ENCODE measurements at places on chromosomes 5 and 9.

- peak; percentile 60 for DNase-seq
Observed at GRCh38 chr9:96460882-96461281, 10.9 kb downstream of the HABP4 start.

GRCh38 chr5:58497386-58497785 is 6.2 kb downstream of the GAPT start:
- DNase-seq: no peak

DNA sequence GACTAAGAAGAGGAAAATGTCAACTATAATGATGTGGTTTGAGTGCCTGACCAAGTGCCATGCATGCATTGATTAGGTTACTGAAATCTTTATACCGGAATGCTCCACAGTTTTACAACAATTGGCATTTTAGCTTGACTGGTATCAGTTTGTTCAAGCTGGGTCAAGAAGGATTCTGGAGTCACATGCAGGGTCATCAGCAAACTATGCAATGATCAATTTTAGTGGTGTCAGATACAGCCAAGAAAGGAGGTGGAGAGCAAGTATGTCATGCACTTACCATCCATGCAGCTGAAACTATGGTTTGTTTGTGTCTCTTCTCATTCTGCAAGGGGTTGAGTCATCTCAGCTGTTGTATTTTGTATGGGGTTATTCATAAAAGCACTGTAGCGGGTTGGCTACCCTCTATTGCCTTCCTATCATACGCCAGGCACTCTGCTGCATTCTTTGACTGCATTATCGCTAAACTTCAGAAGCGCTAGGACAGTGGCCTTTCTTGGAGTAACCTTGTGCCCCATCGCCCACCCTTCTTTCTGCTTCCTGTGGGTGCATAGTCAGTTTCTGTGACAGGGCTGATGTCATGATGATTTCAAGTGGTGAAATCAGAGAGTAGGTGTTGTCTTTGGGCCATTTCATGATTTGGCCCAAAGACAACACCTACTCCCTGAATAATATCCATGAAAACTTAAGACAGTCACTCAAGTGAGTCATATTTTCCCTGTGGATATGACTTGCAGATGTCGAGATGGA is 145.4 kb downstream of the MTX3 start:
- DNase-seq: peak; percentile 50

DNA sequence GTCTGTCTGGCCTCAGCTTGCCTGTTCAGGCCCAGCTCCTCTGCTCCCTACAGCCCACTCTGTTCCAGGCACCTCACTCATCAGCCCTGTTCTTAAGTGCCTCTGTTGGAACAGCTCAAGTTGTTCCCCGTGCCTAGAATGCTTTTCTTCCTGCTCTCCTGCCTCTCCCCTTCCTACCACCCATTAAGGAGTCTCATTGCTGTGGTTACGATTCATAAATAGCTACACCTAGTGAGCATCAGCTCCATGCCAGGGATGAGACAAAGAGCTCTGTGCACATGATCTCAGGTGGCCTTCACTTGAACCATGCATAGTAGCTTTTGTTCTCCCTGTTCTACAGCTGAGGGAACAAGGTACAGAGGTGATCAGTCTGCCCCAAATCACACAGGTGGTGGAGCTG is 54.3 kb downstream of the PSD2 start:
- DNase-seq: no peak

DNA sequence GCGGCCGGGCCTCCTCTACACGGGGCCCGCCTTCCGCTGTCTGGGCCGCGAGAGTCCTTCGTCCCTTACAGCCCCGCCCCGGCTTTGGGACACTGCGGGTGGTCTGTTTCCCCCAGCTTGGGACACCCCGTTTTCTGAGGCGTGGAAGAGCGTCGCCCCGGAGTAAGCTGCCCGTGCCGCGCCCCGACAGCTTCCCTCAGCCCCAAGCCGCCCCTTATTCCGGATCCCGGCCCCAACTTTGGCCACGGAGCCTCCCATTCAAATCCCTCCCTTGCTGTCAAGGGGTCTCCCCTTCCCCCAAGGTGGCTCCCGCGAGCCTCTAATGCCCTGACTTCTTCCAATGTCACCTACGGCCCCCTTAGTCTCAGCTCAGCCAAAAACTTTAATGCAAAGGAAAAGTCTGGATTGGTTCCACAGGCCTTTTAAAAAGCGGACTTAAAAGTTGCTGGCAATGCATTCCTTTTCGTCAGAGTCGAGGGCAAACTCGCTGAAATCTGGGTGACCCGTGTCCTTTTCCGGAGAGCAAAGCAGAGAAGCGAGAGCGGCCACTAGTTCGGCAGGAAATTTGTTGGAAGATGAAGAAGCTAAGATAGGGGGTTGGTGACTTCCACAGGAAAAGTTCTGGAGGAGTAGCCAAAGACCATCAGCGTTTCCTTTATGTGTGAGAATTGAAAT is 19.8 kb downstream of the EXOSC2 start:
- no peak for DNase-seq

GRCh38 chr5:22947921-22948320 is 94.8 kb upstream of the CDH12 start:
- no peak for DNase-seq

- DNase-seq: no peak
Observed at GRCh38 chr9:106106396-106106795, 412.1 kb downstream of the TMEM38B start.

GRCh38 chr9:95796029-95796428 is 79.5 kb upstream of the ERCC6L2 start:
- DNase-seq: no peak

- no peak for DNase-seq
Observed at GRCh38 chr9:27800159-27800558, 226.9 kb upstream of the C9orf72 start.

GRCh38 chr5:137212471-137212870 is 286.7 kb downstream of the SPOCK1 start:
- no peak for DNase-seq

DNA sequence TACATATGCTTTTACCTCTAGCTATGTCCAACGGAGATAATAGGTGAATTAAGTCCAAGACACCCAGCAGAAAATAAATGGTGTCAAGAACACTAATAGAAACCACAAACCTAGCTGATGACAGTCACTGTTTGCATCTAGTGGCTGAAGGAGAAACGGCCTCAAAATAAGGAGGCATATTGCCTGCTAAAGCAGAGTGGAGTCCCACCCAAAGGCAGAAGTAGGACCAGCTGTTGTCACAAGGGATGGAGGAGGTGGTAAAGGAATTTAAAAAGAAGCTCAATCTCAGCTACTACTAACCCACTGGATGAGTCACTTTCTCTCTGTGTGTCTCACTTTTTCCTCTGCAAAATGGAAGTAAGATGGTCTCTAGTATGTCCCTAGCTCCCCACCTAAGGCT is 224.3 kb downstream of the GRIA1 start:
- peak; percentile 4 for DNase-seq

GRCh38 chr9:89810431-89810830 is 205.6 kb downstream of the GADD45G start:
- DNase-seq: no peak

GRCh38 chr9:2741441-2742158 is 24.3 kb downstream of the KCNV2 start:
- no peak for DNase-seq

- DNase-seq: no peak
Observed at GRCh38 chr5:169914766-169915165, 65.5 kb downstream of the INSYN2B start.

- DNase-seq: no peak
Observed at GRCh38 chr9:19114680-19115270, 12.1 kb upstream of the HAUS6 start.

DNA sequence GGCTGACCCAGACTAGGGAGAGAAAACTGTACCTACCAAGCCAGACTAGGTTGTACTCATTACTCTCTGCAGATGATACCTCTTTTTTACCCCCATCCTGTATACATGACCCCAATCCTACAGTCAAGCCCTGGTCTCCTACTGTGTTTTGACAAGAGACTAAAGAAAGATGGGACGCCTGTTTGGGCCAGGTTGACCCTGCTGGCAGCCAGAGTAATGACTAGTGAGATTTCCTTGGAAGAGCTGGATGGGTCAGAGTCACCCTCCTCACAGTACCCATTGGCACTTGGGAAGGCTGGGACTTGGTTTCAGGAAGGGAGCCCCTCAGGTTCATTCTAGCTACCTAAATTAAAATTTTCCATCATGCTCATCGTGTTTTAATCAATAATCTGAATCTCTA is 89.7 kb upstream of the NR4A3 start:
- no peak for DNase-seq

DNA sequence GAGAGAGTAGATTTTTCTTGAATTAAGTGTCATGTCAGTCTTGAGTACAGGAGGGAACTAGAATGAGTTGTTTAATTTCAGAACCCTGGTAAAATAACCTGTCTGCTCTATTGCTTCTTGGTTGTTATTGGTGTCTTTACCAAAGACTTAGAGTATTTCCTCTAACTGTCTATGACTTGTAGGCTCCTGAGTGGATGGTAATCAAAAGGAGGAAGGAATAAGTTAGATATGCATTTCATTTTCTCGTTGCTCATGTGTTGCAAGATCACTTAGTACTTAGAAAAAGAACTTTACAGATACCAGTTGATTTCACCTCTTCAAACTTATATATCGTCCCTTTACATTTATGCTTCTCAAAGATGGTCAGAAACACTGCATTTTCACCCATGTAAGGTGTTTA is 31.1 kb downstream of the UHRF2 start:
- DNase-seq: no peak
